ENCODE measurements at places on chromosomes 5 and 9.

GRCh38 chr9:89837934-89838310 is 233.1 kb downstream of the GADD45G start:
- no peak for DNase-seq

- no peak for DNase-seq
Measured at GRCh38 chr9:36218011-36218410, 27.3 kb downstream of the CLTA start.

GRCh38 chr5:43859309-43859708 is 256.3 kb downstream of the NNT start:
- no peak for DNase-seq

GRCh38 chr9:24832307-24832706 is 286.6 kb upstream of the IZUMO3 start:
- no peak for DNase-seq
